NCI-H2081 (cell line): ENCODE measurements at places on chromosomes 3 and 15.

GRCh38 chr15:31301673-31301990 lies 25.0 kb upstream of the KLF13 start:
- DNase-seq, result no peak

DNA sequence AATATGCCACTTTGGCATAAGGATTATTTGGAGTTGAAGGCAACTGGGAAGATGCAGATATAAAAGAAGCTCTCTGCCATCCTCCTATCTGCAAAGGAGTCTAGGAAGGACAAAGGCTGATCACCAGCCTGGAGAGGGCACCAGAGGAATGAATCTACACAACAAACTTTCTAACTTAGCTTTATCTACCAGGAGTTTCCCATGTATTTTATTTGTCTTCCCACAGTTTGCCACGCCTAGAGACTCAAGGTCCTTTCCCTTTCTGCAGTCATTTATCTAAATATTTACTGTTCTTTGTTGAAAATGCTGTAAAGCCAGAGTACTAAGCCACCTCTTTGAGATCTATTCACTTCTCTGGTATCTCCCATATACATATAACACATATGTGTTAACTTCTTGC lies 32.2 kb downstream of the GPR176 start:
- DNase-seq, result no peak

GRCh38 chr3:195704433-195704999 lies 16.3 kb upstream of the MUC20 start:
- DNase-seq, result no peak

DNA sequence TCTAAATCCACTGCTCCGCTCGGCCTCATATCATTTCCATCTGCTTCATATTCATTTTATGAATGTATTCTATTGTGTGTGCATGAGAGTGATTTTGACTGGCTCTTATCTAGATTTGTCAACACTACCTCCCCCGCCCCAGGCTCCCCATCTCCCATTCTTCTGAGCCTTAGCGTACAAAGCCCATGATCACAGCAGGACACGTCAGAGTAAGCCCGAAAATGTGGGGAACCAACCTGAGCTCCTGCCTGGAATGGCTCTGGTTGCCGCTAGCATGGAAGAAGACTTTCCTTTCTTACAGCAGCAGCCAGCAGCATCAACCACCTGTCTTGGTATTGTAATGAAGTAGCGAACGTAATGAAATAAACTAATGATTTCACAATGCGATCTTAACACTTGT lies 61.4 kb downstream of the GABRB3 start:
- no peak for DNase-seq

DNA sequence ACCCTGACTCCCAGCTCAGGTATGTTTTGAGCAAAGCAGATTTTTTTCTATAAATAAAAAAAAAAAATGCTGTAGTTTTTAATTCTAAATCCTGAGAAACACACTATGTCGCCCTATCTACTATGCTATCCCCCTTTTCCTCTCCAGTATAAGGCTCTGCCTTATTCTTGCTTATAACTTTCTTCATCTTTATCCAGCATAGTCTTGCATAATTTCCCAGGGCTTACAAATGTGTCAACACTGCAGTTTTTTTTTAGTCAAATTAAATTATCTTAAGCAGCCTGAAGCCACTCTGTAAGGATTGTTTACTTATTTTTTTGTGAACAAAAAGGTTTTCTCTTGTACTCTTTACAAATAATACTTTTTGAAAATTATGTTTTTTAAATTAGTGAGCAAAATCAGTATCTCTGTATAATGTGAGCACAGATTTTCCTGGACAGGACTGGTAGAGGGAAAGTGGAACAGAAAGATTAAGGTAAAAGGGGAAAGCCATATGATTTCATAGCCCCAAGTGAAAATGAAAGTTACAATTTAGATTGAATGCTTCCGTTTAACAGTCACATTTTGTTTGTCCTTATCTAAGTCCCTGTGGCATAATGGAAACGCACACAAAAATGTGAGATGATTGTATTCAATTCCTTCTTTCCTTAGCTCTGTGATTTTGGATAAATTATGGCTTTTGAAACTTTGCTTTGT lies 5.6 kb upstream of the PYDC2 start:
- DNase-seq, result no peak

DNA sequence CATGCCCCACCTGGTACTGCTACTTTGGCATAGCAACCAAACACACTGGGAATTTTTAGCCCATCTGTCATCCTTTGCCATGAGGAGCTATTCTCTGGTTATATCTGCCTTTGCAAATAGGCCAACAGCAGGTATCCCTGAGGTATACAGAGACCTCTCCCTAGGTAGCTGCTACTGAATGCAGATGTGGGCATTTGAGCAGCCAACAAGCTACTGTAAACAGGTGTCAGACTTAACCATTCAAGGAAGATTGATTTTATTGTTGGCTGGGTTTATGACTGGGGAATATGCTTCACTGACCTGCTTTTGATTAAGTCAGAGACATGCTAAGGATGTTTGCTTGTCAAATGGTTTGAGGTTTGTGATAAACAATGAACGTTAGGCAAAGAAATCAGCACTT lies 183.2 kb downstream of the OXSM start:
- DNase-seq, result peak; percentile 65

DNA sequence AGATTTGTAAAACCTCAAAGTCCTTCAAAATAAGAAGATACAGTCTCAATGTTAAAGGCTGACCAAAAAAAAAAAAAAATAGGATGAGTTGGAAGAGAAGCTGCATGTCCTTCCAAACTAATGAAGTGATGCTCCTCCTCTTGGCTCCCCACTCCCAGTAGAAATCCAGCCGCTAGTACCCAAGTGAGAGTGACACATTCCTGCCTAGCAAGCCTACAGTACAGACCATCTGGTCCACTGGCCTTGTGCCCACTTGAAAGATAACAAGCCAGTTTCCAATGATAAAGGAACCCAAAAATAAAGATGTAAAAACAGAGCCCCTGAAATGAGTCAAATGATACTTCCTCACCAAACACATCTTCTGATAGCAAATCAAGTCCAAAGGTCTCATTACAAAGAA lies 258.7 kb upstream of the NSMCE3 start:
- no peak for DNase-seq

- no peak for DNase-seq
These were observed 14.6 kb upstream of the ELP6 start for GRCh38 chr3:47527952-47528725.

- no peak for DNase-seq
These were observed 824.1 kb downstream of the FHIT start for GRCh38 chr3:60427109-60427508.

GRCh38 chr3:44905446-44906157 lies 31.2 kb downstream of the TGM4 start:
- no peak for DNase-seq

- peak; percentile 28 for DNase-seq
These were observed 654 bp downstream of the RUBCN start for GRCh38 chr3:197736010-197736490.

GRCh38 chr15:96334017-96334704 lies 3.7 kb downstream of the NR2F2 start:
- DNase-seq, result no peak

DNA sequence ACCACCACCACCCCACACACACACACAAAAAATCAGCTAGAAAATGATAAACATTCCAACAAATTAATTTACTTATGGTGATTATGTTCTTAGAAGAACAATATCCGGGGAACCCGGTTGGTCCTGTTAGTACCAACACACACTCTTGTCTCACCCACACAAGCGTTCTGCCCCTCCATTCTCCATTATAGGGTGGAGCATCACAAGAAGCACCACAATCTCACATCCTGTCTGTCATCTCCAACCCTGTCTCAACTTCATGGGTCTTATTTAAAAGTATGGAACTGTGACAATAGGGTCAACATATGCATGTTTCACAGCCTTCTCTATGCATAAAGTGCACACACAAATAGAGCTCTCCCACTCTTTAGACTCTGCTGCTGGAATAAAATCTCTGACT lies 5.6 kb downstream of the GSK3B start:
- no peak for DNase-seq

DNA sequence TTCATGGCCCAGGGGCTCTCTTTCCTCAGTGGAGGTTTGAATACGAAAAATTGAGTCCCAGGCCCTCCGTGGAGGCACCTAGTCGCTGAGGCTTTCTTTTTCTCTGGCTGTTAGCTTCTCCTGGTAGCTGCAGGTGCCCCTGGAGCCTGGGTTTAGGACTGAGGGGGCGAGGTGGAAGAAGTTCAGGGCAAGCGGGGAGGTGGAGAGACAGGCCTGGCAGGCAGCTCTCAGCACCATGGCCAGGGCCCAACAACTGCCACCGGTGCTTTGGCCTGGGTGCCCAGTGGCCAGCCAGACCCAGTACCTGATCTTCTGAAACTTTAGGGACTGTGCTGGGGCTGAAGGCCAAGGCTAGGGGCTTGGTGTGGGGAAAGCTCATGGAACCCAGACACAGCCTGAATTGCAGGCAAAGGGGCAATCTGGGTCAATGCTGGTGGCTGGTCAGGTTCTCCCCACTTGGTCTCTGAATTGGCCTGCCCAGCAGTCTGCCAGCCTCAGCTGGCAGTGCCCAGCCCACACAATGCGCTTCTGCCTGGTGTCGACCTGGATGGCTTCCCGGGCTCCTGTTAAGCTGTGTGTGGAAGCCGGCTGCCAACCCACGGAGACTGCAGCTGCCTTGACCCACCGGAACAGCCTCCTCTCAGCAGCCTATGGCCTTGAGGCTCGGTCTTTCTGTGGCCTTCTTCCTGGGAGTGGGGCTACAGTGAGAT lies 30.3 kb upstream of the POLG start:
- DNase-seq, result peak; percentile 5

DNA sequence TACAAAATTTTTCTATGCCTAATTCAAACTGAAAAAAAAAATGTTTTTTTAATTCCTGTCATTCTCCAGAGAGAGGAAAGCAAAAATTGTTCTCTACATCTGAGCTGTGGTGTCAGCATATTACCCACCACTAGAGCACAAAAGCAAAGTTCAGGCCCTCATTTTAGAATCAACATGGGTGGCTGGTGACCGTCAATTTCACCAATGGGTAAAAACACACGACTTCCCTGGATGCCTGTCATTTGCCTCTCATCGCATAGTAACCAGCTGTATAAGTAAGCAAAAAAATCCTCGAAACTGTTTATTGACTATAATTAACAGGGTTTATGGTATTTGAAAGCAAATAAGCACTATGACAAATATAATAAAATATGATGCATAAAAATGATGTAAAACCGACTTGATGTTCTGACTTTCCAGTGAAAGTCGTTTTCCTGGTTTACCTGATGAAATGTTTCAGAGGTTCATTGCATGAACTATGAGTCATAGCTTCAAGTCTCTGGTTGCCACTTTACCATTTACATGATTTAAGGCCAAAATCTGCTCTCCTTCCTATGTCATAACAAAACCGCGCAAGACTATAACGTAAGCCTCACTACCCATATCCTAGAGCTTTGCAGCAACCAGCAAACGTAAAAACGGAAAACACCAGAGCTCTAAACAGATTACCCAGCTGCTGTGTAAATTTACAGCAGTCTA lies 60.5 kb downstream of the THBS1 start:
- DNase-seq, result no peak

DNA sequence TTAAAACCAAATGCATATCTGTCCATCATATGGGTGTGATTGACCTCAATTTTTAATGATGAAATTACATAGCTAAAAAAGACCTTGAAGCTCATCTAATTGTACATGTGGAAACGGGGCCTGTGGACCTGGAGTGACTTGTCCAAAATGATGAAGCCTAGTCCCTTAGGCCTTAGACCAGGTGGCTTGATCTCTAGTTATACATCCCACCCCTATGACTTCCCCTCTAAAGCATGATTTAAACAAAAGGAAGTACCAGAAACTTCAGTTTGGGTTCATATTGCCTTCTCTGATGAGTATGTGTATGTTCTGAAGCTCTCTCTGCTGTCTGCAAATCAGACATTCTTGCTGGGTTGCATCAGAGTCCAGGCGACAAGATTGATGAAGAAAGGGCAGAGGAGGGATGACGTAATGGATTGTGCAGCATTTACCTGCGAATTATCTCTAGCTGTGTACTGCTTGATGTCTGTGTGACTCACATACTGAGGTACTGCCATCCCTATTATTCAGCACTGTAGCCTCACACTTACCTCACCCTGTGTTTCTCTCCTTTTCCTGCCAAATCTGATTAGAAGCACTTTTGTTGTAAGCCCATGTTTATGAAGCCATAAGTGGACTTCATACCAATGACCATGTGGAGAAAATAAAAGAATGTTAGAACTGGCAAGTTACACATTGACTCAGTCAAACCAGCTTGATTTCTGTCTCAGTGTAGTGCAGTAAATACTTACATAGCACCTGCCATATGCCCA lies 111.5 kb downstream of the FILIP1L start:
- peak; percentile 67 for DNase-seq

DNA sequence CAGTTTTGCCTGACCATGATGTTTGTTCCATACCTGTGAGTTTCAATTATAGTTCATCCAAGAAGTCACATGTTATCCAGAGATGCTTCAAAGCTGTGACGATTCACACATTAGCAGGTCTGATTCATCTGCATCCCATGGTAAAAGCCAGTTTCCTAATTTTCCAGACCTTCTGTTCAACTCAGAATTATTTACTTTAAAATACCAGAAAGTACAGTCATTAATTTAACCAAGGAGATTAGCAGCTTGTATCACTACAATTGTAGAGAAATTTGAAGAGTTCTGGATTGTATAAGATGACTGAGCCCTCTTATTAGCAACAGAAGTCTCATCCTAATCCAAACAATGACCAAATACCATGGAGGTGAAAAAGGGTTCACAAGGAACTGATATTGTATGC lies 76.1 kb upstream of the THBS1 start:
- no peak for DNase-seq

DNA sequence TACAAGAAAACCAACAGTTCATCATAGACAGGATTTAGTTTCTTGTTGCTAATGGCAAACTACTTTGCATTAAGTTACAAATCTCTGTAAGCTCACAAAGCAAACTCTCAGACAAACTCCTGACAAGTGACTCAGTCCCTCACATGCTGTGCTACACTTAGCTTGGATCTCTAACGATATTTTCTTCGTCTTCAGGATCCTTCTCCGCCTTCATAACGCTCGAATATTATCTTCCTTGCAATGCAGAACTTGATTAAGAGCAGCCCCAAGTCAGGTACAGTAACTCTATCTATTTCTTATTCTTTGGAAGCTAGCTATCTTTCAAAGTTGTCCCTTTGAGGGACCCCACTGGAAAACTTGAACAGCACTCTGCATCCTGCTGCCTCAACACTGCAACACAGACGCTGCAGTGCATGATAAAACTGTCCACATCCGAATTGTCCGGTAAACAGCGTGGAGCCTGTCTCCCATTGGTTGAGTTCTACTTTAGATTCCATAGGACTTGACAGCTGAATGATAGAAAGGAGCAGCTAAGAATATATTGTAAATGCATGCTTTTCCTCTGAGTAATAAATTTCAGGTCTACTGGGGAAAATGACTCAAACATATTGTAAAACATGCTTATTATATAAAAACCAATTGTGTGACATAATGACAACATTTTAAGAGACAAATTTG lies 61.3 kb downstream of the UACA start:
- no peak for DNase-seq

GRCh38 chr3:88433568-88433967 lies 283.8 kb downstream of the C3orf38 start:
- peak; percentile 55 for DNase-seq
